ENCODE measurements at places on chromosomes 2 and 18.

DNA sequence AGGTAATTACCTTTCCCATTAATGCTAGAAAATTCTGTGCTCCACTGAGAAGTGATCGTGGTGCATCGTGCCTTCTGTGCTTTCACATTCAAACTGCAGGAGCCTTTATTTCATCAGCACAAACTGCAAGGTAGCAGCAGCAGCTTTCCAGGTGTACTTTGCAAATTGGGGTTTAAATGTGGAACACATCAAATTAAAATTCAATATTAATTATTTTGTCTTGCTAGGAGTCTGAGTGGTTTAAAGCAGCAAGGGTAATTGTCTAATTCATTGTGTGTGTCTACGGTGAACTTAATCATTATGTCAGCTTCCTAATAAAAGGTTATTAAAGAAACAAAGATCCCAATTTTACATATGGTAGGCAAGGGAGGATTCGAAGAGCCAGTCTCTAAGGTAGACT, 180.8 kb upstream of the ATP5MC3 start:
- no peak for DNase-seq

DNA sequence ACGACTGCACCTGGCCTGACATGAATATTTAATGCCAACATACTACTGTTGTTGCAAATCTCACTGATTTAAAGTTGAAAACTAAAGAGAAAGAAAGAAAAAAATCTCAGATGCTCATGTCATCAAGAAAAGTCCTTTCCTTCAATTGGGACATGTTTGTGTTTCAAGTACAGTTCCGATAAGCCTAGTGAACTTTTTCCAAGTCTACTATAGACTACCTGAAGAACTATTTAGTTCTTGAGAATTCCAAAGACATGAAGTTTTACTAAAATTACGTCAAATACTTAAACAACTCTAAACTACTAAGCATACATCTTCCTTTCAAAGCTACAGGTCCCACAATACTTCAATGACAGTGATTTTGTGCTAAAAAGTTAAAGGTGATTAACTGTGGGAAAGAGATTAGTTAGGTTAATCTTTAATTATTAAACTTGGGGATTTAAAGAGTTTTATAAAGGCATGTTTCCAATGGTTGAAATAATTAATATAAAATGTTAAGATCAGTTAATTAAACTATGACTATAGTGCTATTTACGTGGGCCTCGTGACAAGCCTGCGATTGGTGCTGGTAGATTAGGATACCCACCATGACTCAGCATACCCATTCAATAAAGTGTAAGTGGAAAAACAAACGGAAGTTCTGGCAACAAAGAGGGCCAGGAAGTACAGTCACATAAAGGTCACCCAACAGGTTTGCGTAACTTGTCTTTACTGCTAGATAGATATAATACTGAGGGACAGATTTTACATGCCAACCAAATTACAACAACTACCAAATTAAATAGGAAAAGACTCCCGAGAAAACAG, 55.5 kb downstream of the SEPTIN10 start:
- DNase-seq: no peak

DNA sequence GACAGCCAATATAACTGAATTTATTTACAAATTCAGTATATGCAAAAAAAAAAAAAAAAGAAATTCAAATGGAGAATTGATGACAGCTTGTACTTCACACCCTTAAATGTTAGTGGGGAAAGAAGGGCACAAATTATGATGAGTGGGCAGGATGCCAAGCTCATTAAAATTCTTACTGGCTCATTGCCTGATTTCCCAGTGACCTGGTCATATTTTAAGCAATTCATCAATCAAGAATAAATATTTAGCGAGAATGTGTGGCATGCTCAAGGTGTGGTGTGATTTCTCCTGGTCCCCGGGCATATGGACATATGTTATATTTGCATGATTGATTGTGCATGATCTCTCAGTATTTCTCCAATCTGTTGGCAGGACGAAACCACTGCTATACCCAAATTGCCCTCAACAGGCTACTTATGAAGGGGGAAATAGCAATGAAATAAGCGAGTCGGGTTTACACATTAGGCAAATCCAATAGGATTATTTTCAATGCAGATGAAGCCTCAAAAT, 883.0 kb downstream of the LRRTM4 start:
- DNase-seq: no peak

DNA sequence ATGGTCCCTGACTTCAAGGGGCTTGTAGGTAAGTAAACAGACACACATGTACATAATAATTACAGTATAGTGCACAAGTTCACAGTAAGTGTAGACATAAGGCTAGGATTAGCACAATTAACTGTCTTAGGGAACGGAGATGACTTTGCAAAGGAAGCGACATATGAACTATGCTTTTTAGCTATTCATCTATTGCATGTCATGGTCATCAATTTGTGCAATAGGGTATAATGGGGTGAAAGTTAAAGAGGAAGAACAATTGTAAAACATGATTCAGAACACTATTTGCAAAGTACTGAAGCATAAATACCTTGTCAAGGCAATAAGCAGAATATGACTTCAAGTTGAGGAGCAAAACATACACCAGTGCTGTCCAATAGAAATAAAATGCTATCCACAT, 112.3 kb upstream of the SLC8A1 start:
- no peak for DNase-seq

DNA sequence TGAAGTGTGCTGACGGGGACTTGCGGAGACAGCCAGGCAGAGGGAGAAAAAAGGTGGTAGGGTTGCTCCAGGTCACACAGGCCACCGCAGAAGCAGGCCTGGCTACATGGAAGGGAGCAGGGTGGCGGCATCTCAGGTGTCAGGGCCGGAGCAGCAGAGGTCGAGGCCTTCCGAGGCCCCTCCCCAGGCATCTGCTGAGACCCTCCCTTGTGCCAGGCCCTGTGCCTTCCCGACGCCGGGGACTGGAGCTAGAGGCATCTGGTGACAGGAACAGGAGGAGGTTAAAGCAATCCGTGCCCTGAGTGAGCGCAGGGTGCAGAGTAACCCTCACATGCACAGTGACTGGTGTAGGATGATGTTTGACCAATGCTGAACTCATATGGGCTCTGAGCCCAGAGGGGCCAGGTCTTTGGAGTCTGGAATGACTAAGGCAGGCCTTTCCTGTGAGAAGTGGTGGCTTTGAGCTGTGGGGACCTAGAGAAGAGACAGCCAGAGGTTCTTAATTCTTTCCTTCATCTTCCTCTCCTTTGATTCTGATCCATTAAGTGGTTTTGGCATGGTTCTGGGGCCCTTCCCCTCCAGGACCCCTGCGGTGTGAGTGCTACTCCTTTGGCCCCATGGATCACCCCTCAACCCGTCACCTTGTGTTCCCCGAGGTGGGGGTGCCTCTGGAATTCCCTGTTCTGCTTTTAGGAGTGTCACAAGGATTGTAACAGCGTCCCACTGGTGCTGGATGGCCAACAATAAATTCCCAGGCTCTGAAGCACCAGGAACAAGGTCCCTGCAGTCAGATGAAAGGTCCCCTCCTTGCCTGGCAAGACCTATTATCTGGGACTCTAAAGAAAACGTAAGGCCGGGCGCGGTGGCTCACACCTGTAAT, 72.1 kb downstream of the KLHL29 start:
- no peak for DNase-seq

DNA sequence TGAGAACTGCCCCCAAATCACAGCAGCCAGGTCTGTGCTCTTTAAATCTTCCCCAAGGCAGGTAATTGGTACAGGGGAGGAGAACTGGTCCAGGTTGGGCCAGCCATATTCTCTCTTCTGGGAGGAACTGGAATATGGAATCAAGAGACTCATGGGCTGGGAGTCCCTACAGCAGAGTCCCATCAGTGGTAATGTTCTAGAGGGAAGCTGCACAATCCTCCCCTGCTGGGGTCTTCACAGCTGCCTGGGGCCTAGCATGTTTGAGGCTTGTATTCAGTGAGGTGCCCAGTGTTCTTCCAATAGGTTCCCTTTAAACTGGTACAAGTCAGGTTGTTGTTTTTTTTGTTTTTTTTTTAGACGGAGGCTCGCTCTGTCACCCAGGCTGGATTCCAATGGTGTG, 21.1 kb upstream of the EGR4 start:
- no peak for DNase-seq

- no peak for DNase-seq
Measured at GRCh38 chr2:239222312-239222660, 178.5 kb downstream of the HDAC4 start.

- no peak for DNase-seq
Measured at GRCh38 chr18:68991286-68991685, 193.4 kb downstream of the CCDC102B start.

GRCh38 chr18:50559752-50560680, at the start of gene MAPK4:
Gene MAPK4, plus strand, starts transcription at chr18:50560087. Its CDS starts 103,872 bp downstream, at chr18:50663959.
- no peak for DNase-seq

GRCh38 chr2:131104487-131105155, 515 bp upstream of the PLEKHB2 start:
- no peak for DNase-seq

GRCh38 chr2:120762341-120763061, 26.8 kb downstream of the GLI2 start:
- no peak for DNase-seq

- no peak for DNase-seq
Measured at GRCh38 chr2:240432820-240433801, 2.4 kb upstream of the GPC1 start.

DNA sequence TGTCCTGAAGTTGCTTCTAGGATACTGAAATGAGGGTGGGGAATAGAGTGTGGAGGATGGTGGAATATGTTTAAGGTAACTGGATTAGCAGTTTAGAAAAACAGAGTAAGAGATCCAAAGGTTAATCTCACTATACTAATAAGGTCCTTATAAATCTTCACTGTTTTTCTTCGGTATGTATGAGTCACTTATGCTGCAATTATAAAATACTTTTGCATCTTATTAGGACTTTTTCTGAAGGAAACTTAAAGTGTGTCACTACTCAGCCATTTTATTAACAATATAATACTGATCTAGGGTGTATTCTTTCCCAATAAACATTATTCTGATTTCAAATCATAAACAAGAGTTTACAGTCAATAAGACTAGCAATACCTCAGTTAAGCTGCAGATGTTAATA, 182.3 kb downstream of the ZNF521 start:
- DNase-seq: no peak

DNA sequence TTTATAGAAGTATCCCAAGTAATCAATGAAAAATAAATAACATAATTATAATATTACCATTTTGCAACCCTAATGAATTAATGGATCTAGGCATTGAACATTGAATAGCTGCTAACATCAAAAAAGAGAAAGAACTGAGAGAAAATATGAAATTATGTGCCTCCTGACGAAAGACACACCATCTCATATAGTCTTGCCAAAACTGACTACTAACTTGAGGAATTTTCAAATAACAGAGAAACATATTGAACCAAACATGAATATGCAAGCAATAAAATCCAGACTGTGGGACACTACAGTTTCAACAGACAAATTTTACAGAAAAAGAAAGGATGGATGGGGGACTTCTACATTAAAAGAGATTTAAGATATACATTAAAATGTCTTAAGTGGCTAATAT, 165.7 kb downstream of the WDPCP start:
- no peak for DNase-seq

DNA sequence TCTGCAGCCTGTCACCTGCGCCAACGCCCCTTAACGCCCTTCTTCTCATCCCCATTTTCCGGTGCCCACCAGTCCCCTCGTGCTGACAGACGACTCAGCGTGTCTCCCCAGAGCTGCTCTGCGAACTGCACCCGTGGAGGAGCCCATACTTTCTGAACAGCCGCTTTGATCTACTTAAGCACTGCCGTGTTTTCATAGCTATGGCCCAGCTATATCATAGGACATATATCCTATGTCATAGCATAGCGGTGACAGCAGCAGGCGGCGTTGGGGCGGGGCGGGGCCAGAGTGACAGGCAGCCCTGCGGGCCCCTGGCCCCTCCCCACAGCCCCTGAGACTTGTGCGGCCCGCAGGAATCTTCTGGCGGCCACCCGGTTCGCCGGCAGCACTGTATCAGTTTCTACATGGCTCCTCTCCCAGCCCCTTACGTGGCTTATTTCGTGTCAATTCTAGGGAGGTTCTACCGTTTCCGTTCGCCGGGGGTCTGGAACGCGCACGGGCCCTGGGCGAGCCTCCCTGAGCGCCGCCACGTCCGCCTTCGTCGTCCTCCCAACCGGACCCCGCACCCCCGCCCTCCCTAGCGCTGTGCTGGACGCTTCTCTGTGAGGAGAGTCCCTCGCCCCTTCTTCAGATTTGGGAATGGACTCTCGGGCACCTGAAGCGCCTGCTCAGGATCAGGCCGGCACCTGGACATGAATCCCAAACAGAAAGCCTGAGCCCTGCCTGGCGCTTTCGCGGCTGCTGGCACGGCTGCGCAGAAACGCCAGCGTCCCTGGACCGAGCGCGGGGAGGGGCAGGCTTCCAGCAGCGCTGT, 35.4 kb downstream of the PTPN18 start:
- no peak for DNase-seq

DNA sequence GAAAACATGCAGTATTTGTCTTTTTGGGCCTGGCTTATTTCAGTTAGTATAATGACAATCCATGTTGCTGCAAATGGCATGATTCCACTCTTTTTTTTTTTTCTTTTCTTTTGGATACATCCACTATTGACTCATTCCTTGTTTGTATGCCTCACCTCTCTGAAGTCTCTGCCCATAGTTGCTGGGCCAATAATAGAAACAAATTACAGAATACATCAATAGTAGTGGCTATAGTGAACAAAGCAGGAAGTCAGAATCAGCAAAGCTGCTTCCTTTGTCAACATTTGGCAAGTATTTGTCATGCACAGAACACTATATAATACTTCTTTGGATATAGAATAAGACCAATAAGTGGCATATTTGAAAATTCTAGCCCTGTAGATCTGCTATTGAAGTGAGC, 609.7 kb downstream of the STK39 start:
- DNase-seq: no peak

GRCh38 chr2:130358420-130359350, 2.8 kb downstream of the PTPN18 start:
- no peak for DNase-seq

DNA sequence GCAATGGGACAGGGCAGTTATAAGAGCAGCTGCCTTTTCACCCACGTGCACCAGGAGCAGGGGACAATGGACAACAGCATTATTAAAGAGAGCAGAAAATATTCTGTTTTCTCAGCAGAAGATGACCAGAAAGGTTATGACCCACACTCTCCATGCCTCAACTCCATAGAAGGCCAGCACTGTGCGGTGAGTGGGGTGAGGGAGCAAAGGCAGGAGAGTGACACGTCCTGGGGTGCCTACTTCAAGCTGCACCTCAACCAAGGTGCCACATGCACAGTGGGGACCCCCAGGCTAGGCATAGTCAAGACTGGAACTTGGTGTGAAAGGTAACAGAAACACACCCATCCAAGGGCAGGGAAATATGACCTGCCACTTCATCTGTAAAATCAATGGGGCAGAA, 50.4 kb downstream of the POLR1A start:
- no peak for DNase-seq

- DNase-seq: no peak
Measured at GRCh38 chr2:220891405-220891804, 680.7 kb downstream of the EPHA4 start.

GRCh38 chr2:217538719-217539118, 464.1 kb downstream of the TNS1 start:
- DNase-seq: no peak

- no peak for DNase-seq
Measured at GRCh38 chr18:31149351-31149750, 13.3 kb downstream of the DSC1 start.

GRCh38 chr2:180520921-180521581, 459.4 kb upstream of the UBE2E3 start:
- peak; percentile 26 for DNase-seq

- DNase-seq: no peak
Measured at GRCh38 chr2:123720760-123721159, 304.3 kb upstream of the CNTNAP5 start.

GRCh38 chr18:11997466-11997865, 16.2 kb downstream of the IMPA2 start:
- DNase-seq: no peak

GRCh38 chr2:172908275-172908674, 167.4 kb upstream of the MAP3K20 start:
- no peak for DNase-seq

GRCh38 chr2:6932828-6933227, 15.6 kb downstream of the RNF144A start:
- no peak for DNase-seq

Data from NCI-H1417 treated with DMSO at 0.1 percent for 48 hours (cell line).